ENCODE measurements at places on chromosomes 6 and 20.

DNA sequence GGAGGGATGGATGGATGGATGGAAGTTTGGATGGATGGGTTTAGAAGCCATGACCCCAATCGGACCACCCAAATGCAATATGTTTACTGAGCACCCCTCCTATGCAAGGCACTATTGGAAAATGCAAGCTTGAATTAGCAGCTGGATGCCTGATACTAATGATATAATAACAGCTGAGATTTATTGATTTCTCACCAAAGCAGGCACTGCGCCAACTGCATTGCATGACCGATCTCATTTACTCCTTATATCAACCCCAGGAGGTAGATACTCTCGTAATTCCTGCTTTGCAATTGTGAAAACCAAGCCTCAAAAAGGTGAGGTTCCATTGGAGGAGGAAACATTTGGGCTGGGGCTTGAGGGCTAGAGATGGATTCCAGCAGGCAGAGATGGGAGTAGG, 89.7 kb downstream of the KCNB1 start:
- no peak for DNase-seq

GRCh38 chr20:20362774-20363433, 5.0 kb upstream of the INSM1 start:
- DNase-seq: no peak

GRCh38 chr6:110329714-110330436, 28.3 kb downstream of the METTL24 start:
- DNase-seq: no peak

GRCh38 chr6:108796875-108797274, 51.3 kb upstream of the ARMC2 start:
- DNase-seq: no peak

- no peak for DNase-seq
Measured at GRCh38 chr20:7695635-7696034, 244.6 kb downstream of the HAO1 start.

DNA sequence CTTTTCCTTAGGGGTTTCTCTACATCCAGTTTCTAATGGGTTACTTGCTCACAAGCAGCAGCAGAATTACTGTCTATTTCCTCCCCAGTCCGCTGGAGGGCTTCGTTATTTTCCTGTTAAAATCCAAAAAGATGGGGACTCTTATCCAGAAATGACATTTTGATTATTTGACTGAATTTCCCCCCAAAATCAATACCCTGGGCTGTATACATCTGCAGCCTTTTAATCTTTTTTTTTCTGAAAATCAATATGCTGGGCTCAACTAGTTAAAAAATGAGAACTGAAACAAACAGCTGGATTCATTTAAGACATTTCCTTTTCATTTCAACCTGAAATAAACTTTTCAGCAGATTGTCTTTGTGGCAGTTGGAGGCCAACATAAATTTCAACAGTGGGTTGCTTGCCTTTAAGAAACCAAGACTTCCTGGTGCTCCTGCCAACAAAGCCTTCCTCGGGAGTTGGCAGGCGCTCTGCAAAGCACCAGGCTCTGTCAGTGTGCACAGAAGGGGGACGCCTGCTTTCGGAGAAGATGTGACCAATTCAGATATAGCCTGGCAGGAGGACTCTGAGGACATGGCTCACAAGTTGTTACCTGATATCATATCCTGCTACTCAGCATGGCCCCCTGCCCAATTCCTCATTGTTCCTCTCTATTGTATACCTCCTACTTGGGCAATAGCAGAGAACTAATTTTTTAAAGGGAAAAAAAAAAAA, 204.7 kb upstream of the ARG1 start:
- no peak for DNase-seq

GRCh38 chr20:23086056-23086566, at the start of gene CD93:
Gene CD93, minus strand, starts transcription at chr20:23086324. Its CDS starts 132 bp downstream, at chr20:23086192.
- no peak for DNase-seq

GRCh38 chr6:41958022-41958856, 16.6 kb upstream of the CCND3 start:
- DNase-seq: no peak
